ENCODE measurements at places on chromosomes 7 and 10.

DNA sequence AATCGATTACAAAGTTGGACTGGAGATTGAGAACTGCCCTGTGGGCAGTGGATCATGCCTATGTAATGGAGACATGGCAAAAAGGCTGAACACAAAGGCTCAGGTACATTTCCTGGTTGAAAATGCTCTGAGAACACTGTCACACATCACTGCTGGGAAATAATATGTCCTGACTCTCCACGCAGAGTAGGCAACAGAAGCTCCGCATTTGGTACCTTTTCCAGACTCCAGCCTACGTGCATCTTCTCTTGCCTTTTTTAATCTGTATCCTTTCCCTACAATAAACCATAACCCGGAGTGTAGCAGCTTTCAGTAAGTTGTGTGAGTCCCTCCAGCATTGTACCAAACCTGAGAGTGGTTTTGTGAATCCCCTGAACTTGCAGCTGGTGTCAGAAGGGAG is 134.7 kb downstream of the SORBS1 start:
- DNase-seq: no peak

GRCh38 chr10:128297709-128298378 is 171.6 kb upstream of the MKI67 start:
- no peak for DNase-seq

- no peak for DNase-seq
Observed at GRCh38 chr7:418636-419280, 100.9 kb downstream of the PDGFA start.

GRCh38 chr10:70648427-70648826 is 23.9 kb upstream of the ADAMTS14 start:
- no peak for DNase-seq

DNA sequence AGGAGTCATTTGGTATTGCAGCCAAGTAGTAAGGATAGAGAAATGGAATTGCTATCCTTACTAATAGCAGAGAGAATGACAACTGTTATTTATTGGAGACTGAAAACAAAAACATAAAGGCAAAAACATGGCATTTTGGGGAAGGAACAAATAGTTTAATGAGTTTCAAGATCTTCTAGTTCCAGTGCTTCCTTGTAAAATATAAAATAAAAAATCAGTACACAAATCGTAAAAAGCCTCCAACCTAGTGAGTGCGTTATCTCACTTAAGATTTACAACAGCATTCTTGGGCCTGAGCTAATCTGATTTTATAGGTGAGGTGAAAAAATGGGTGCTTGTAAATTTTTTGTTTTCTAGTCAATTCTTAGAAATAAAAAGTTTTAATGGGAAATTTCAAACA is 3.3 kb downstream of the RBM33 start:
- DNase-seq: no peak

GRCh38 chr7:45028138-45028919 is 28.3 kb downstream of the CCM2 start:
- peak; percentile 50 for DNase-seq

DNA sequence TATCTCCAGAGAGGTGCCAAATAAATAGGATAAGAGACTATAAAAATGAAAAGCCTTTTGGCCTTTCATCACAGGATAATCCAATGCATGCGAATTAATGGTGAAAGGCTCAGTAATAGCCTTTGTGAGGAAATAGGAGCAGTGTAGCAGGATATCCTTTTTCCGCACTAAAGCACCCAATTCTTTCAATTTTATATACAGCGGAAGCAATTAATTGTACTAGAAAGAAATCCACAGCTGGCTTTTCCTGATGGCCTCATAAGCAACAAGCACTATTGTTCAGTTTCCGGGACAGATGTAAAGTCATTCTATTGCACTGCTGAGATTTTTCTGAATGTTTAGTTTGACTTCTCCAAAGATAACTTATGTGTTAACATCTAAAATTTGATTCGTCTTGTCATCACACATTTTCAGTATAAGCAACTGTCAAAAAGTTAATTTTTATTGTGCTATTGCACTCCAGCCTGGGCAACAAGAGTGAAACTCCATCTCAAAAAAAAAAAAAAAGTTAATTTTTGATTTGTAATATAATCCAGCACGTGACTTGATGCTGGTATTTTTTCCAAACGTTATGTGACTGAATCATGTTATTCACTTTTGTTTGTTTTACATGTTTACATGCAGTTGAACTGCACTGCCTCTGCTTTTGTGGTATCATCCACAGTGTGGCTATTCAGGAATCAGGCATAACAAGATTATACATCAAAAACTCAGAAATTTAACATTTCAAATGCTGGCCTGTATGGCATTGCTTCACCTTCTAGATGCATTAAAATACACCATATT is 8.4 kb upstream of the BMPR1A start:
- no peak for DNase-seq
